ENCODE measurements at places on chromosomes 7 and 10.
A peak's percentile ranks its signal among the peaks of the same experiment; 100 is the strongest.

DNA sequence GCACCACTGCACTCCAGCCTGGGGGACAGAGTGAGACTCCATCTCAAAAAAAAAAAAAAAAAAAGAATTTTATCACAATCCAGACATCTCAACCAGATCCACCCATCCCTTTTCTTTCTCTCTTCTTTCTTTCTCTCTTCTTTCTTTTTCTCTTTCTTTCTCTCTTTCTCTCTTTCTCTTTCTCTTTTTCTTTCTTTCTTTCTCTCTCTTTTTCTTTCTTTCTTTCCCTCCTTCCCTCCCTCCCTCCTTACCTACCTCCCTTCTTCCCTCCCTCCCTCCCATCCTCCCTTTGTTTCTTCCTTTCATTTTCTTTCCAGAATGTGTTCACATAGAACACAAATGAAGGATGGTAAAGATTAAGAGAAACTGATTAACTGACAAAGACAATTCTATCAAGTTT lies 18.1 kb upstream of the HOXA13 start:
- H3K36me3 ChIP-seq = no peaks in the 10 kb centered on the region
- H3K27me3 ChIP-seq = peaks cover 96% of the 10 kb centered on the region
- peaks cover 25% of the 10 kb centered on the region for H3K4me1 ChIP-seq
- H3K4me3 ChIP-seq = no peak overlapping the region
- H3K27ac ChIP-seq = no peak overlapping the region

DNA sequence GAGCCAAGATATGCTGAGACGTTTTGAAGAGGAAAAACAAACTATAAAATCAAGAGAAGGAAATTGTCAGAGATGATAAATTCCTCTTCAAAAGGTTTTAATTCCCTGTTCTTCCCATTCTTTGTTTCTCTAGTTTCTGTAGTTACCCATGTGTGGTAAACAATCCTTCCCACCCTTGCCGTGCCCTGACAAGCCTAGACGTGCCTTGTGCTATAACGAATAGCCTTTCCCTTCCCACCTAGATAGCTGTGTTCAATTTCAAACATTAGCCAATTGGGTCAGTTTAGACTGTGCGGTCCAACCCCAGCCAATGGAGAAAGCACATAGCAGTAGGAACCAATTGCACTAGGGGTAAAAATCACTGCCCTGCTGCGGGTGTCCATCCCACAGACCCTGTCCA lies 138.1 kb downstream of the RALA start:
- peaks cover 7% of the 10 kb centered on the region for H3K4me1 ChIP-seq
- peaks cover 50% of the 10 kb centered on the region for H3K36me3 ChIP-seq
- no peaks in the 10 kb centered on the region for H3K27me3 ChIP-seq
- H3K27ac ChIP-seq = no peak overlapping the region

DNA sequence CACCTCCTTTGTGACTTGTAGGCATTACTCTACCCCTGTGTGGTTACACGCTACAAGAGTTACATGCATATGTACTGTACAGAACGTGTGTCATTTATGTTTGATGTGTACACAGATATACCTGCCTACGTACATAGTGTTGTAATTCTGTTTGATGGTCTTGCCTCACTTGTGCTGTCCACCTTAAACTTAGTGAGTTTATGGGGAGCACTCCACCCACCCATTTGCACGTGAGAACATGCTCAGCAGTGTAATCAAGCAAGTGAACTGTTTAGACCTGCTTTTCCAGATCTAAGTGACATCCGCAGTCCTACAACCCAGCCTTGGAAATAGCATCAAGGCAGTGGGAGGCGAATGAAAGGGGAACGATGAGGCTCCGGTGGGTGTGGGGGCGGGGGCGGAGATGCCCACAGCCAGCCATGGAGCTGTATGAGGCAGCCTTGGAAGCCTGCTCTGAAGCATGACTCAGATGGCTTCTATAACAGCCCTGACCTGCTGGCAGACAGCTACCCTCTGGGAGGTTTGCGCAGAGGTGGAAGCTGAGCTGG lies 52.1 kb downstream of the SUFU start:
- H3K36me3 ChIP-seq = peaks cover 13% of the 10 kb centered on the region
- no peak overlapping the region for H3K4me3 ChIP-seq
- no peaks in the 10 kb centered on the region for H3K27me3 ChIP-seq
- H3K4me1 ChIP-seq = no peaks in the 10 kb centered on the region

DNA sequence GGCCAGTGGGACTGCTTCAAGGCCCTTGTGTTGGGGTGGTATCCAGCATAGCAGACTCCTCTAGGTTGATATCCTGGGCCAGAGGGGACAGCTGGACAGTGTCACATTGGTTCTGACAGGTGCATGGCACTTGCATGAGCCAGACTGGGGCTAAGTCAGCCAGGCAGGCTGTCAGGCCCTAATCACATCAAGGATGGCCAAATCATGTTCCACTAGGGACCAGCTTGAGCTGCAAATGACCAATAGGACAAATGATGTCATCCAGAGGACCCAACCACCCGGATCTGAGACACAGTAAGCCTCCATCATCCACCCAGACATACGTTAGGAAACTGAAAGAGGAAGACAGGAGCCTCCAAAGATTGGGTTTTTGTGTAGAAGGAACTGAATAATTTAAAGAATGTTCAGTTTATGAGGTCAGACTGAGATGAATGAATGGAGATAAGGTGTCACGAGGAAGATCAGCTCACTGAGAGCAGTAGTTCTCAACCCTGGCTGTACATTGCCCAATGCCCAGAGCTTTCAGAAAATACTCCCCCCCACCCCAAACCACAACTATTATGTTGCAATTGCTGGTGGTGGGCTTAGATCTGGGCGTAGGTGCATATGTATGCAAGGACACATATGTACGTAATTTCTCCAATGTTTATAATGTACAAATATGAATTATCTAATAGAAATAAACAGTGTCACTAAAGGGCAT lies 75.2 kb upstream of the INHBA start:
- no peaks in the 10 kb centered on the region for H3K27me3 ChIP-seq
- H3K27ac ChIP-seq = no peak overlapping the region
- H3K4me3 ChIP-seq = no peak overlapping the region
- ATAC-seq = no peak
- H3K36me3 ChIP-seq = no peaks in the 10 kb centered on the region

- H3K4me3 ChIP-seq = peak within 1 kb of the TSS; percentile 71
- H3K27me3 ChIP-seq = peaks cover 69% of the 10 kb centered on the region
- no peak within 1 kb of the TSS for H3K27ac ChIP-seq
- no peak for ATAC-seq
- no peaks in the 10 kb centered on the region for H3K36me3 ChIP-seq
Measured at GRCh38 chr10:125159932-125160855, at the start of gene CTBP2. CTBP2 (minus strand) TSS chr10:125160563.

GRCh38 chr7:36522453-36523007 lies 132.9 kb downstream of the ANLN start:
- no peak overlapping the region for H3K27ac ChIP-seq
- no peaks in the 10 kb centered on the region for H3K36me3 ChIP-seq
- ATAC-seq = no peak
- H3K4me1 ChIP-seq = no peaks in the 10 kb centered on the region
- H3K4me3 ChIP-seq = no peak overlapping the region

DNA sequence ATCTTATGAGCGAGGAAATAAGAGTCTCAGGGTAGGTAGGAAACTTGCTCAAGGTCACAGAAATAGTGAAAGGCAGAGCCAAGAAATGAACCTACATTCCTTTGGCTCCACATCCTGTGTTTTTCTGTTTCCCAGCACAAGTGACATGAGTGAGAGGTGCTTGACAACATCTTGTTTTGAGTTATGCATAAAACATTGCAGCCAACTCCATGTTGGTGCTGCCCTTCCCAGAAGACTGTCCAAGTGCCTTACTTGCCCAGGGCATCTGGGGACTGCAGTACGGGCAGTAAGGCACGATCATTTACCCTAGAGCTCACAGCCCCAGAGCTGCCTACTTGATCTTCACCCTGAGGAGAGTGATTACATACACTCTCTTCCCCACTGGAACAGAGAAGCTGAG lies 148.8 kb downstream of the NOC3L start:
- H3K4me3 ChIP-seq = no peak overlapping the region
- H3K36me3 ChIP-seq = no peaks in the 10 kb centered on the region
- no peak overlapping the region for H3K27ac ChIP-seq
- H3K27me3 ChIP-seq = peaks cover 14% of the 10 kb centered on the region

DNA sequence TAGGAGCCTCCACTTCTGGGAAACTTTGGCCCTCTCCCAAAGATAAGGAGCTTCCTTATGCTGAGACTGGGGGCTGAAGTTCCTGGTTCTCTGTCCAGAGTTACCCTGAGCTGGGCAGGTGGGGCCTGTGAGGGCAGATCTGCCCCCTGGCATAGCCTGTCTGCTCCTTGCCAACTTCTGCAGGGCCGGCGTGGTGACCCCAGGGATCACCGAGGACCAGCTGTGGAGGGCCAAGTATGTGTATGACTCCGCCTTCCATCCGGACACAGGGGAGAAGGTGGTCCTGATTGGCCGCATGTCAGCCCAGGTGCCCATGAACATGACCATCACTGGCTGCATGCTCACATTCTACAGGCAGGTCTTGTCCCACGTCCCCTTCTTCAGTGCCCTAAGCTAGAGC lies 4.3 kb downstream of the SFXN3 start:
- H3K36me3 ChIP-seq = peaks cover 29% of the 10 kb centered on the region
- H3K27ac ChIP-seq = no peak overlapping the region
- peaks cover 23% of the 10 kb centered on the region for H3K4me1 ChIP-seq

- ATAC-seq = no peak
- no peak overlapping the region for H3K27ac ChIP-seq
- no peaks in the 10 kb centered on the region for H3K4me1 ChIP-seq
- no peaks in the 10 kb centered on the region for H3K36me3 ChIP-seq
Measured at GRCh38 chr10:89494575-89494974, 40.8 kb downstream of the SLC16A12 start.

DNA sequence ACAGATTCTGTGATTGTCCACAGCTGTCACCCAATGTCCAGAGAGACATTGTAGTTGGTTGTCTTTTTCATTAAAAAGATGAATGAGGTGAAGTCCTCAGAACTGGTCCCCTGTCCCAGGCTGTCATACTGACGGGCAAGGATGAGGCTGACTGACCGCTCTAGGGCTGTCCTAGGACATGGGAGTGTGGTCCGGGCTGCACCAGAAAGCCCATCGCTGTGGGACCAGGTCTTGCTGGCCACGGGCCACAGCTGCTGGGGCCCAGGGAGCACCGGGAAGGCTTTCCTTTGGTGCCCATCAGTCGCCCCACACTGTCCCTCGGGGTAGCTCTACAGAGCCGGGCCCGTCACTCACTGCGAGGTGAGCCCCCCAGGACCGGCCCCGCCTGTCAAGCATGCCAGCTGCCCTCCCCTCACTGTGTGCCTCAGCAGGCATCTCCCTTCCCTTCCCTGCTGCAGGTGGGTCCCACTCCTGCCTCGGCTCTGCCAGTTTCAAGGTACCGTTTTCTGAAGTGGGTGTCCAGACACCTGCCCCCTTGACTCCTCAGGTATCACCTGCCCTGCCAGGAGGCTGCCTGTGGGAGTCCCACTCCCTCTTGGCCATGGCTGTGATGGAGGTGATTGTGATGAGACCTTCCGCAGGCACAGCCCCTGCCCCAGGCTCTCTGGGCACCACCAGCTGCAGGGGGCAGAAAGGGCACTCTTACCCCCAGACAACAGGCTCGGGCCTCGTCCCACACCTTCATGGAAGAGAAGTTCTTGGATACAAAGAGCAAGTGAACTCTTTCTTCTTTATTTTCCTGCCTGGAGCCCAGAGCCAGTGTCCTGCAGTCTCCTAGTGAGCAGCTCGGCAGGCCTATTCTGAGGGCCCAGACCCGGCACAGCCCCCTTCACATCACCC lies 21.7 kb downstream of the LRRC27 start:
- H3K27ac ChIP-seq = peak overlapping the region; percentile 70
- no peak overlapping the region for H3K4me3 ChIP-seq
- H3K36me3 ChIP-seq = peaks cover 18% of the 10 kb centered on the region
- ATAC-seq = no peak

- no peak for ATAC-seq
- H3K27ac ChIP-seq = no peak overlapping the region
- no peaks in the 10 kb centered on the region for H3K27me3 ChIP-seq
- H3K4me3 ChIP-seq = no peak overlapping the region
- peaks cover 10% of the 10 kb centered on the region for H3K36me3 ChIP-seq
Measured at GRCh38 chr7:261341-262250, 28.4 kb upstream of the FOXL3 start.

GRCh38 chr7:104793066-104793465 lies 220.9 kb upstream of the KMT2E start:
- H3K36me3 ChIP-seq = no peaks in the 10 kb centered on the region
- ATAC-seq = no peak
- H3K27me3 ChIP-seq = peaks cover 34% of the 10 kb centered on the region

DNA sequence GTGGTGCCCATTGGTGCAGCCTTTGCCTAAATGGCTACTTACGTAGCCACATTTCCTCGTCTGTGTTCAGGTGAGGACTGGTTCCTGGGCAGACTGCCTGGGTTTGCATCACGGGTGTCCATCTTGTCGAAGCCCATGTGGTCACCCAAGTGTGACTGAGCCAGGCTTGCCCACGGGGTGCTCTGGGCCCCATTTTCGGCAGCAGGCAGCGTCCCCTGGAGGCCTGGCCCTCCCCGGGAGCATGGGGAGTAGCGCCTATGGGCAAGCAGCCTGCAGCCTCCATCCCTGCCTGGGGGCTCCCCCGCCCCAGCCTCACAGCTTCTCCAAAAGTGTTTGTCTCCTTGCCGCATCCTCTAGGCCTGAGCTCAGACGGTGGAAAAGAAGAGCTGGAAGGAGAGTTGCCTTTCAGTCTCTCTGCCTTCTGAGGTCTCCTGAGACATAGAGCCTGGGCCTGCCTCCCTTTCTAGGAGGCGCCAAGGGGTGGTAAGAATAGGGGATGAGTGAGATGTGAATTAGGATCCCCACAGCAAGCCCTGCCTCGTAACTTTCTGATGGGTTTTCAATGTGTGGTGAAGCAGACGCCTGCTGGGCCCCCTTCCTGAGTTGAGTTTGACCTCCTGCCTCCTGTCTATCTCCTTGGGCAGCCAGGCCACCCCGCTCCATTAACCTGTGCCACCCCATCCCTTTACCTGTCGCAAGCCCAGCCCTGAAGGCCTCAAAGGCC lies 42.7 kb downstream of the HTRA1 start:
- no peak for ATAC-seq
- no peaks in the 10 kb centered on the region for H3K4me1 ChIP-seq
- no peaks in the 10 kb centered on the region for H3K36me3 ChIP-seq
- H3K27ac ChIP-seq = no peak overlapping the region

DNA sequence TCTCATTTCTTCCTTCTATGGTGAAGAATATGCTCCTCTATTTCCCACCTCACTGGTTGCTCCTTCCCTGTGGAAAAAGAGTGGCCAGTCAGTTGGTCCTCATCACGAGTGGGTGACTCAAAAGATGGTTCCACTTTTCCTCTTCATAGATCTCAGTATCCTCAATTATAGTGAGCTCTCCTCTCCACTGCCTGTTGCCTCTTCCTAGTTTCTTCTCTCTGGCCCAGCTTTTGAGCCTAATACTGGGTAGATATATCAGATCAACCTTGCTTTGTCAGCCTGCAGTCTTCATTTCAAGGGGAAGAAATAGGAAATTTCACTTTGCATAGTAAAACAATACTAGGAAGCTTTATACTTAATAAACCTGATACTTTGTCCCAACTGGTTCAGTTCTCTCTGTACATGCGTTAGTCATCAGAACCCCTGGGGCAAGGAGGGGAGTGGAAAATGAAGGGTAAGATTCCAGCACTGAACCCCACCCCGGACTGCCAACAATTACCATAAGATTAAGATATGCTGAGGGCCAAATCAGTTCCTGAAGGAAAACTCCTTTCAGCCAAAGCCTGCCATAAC lies 15.5 kb upstream of the WNT16 start:
- peak overlapping the region; percentile 91 for H3K27ac ChIP-seq
- H3K4me3 ChIP-seq = peak overlapping the region; percentile 58
- H3K36me3 ChIP-seq = peaks cover 60% of the 10 kb centered on the region
- peak; percentile 51 for ATAC-seq
